Activated T-cell treated with anti-CD3 and anti-CD28 coated beads, Interleukin-2, amount 50 U/mL, for 72 hours (primary cell): ENCODE measurements at places on chromosomes 5 and 9.

DNA sequence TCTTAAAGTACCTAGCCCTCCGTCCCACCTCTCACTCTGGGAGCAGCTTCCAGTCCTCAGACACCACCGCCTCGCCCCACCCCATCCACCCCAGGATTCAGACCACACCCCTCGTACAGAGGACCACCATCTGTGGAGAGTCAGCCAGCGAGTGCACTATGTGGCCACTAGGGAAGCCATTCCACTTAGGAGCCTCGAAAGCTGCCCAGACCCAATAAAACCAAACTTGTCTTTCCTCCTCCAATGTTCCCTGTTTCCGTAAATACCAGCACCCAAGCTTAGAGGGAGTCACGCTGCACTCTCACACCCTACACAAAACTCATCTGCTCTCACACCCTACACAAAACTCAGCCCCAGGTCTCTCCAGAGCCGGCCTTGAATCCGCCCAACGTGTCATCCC is 1.9 kb downstream of the GCNT4 start:
- DNase-seq = peak; percentile 17

- no peak for DNase-seq
These were observed 50.5 kb upstream of the RFX3 start for GRCh38 chr9:3576328-3576727.

- no peak for DNase-seq
These were observed 63.1 kb upstream of the RANBP6 start for GRCh38 chr9:6078382-6079105.

DNA sequence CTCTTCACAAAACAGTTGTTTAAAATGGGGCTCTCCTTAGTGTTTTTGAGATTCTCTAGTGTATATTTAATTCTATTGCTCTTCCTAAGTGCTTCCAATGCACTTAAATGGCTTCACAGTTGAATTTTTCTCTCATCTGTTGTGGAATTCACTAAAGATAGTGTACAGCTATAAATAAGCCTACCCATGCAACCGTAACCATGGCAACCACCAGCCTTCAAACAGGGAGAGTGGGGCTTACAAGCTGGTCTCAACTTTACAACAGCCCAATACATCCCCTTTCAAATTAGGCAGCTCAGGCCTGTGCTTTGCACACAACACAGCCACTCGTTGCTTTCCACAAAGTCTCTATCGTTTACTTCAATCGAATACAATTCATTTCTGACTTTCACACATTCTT is 144.0 kb upstream of the PLPPR1 start:
- no peak for DNase-seq

DNA sequence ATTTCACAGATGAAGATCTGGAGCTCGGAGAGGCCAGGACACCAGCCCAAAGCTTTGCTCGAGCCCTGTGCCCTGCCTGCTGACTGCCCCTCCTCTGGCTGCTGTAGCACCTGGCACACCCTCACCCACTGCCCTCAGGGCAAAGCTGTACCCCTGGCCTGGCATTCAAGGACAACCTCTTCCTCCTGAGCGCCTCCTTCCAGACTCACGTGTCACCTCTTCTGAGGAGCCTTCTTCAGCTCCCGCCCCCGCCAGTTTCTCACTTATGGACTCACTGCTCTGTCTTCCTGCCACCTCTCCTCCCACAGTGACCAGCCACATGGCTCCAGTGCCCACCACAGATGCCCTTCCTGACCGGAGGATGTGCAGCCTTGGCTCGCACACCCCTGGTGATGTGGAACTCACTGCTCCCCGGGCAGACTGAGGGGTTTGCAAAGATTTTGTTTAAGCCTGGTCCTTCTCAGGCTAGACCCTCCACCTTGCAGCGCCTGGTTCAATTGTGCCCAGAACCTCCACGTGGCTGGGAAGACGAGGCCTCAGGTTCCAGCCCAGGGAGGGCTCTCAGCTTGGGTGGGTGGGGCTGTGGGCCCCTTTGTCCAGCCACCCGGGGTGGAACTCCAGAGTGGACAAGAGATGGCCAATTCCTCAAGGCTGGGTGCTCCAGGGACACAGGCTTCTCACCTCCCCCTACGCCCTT is 46.6 kb upstream of the PHYKPL start:
- DNase-seq = no peak

GRCh38 chr5:51889703-51890102 is 506.5 kb downstream of the ISL1 start:
- no peak for DNase-seq
